ENCODE measurements at places on chromosomes 3 and 15. TPM values are rescaled to one million over a fixed set of nuclear protein-coding genes. Genes with fewer than 3 reads are reported as not detected.

- no peaks in the 10 kb centered on the region for H3K27me3 ChIP-seq
- no peak overlapping the region for H3K4me3 ChIP-seq
Measured at GRCh38 chr3:1600700-1601418, 497.8 kb upstream of the CNTN4 start.

- H3K4me3 ChIP-seq = no peak overlapping the region
- H3K4me1 ChIP-seq = peaks cover 6% of the 10 kb centered on the region
- no peaks in the 10 kb centered on the region for H3K36me3 ChIP-seq
- DNase-seq = no peak
- no peak overlapping the region for H3K27ac ChIP-seq
Measured at GRCh38 chr15:42032376-42033213, 11.8 kb upstream of the PLA2G4E start.

DNA sequence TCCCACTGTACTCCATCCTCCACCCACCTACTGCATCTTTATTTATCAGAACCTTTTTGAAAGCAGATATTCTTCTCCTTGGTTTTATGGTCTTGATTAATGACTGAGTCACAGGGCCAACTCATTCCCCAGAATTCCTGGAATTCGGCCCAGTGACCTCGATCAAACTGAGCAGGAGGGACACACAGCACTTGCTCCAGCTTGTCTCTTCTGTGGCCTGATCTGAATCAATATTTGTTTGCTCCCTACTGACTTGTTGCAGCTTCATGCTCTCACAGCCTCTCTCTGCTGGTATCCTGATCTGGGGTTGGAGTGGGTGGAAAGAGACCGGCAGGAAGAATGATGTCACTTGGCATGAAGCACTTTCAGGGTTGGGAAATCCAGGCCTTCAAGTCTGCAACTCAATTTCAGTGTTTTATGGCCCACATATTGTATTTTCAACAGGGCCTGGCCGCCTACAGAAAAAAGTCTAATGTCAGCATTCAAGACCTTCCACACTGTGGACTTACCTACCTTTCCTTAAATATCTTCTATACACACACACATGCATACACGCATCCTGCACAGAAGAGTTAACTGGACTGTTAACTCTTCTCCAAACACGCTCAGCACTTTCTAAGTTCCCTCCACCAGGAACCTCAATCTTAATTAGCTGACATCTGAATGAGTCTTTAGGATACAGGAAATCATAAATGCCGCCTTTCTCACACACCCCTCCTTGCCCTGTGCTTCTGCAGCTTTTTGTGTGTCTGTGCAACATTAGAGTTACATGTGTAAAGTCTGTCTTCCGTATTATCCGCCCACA lies 4.6 kb downstream of the ANXA2 start:
- peaks cover 35% of the 10 kb centered on the region for H3K4me1 ChIP-seq
- no peaks in the 10 kb centered on the region for H3K36me3 ChIP-seq
- H3K27me3 ChIP-seq = no peaks in the 10 kb centered on the region
- H3K27ac ChIP-seq = peak overlapping the region; percentile 14
- no peak overlapping the region for H3K4me3 ChIP-seq
- DNase-seq = no peak

- no peak for DNase-seq
- H3K4me3 ChIP-seq = no peak overlapping the region
- no peaks in the 10 kb centered on the region for H3K36me3 ChIP-seq
- H3K4me1 ChIP-seq = no peaks in the 10 kb centered on the region
Measured at GRCh38 chr3:102400142-102400541, 34.7 kb upstream of the ZPLD1 start.

DNA sequence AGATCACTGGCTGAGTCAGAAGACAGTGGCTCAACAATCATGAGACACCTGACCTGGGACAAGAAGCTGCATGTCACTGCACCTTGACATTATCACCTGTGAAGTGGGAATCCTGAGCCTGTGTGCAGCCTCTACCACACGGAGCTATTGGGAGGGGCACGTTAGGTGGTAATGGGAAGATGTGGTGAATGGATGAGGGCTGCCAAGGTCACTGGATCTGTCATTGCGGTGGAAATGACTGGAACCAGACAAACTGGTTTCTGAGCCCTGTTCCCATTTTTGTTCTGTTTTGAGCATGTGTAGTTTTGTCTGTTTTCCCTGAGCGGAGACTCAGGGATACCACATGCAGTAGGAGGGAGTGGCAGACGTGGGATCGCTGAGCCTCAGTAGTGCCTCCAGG lies 235.5 kb downstream of the OPA1 start:
- H3K27me3 ChIP-seq = no peaks in the 10 kb centered on the region
- DNase-seq = no peak
- no peak overlapping the region for H3K27ac ChIP-seq
- no peaks in the 10 kb centered on the region for H3K36me3 ChIP-seq

DNA sequence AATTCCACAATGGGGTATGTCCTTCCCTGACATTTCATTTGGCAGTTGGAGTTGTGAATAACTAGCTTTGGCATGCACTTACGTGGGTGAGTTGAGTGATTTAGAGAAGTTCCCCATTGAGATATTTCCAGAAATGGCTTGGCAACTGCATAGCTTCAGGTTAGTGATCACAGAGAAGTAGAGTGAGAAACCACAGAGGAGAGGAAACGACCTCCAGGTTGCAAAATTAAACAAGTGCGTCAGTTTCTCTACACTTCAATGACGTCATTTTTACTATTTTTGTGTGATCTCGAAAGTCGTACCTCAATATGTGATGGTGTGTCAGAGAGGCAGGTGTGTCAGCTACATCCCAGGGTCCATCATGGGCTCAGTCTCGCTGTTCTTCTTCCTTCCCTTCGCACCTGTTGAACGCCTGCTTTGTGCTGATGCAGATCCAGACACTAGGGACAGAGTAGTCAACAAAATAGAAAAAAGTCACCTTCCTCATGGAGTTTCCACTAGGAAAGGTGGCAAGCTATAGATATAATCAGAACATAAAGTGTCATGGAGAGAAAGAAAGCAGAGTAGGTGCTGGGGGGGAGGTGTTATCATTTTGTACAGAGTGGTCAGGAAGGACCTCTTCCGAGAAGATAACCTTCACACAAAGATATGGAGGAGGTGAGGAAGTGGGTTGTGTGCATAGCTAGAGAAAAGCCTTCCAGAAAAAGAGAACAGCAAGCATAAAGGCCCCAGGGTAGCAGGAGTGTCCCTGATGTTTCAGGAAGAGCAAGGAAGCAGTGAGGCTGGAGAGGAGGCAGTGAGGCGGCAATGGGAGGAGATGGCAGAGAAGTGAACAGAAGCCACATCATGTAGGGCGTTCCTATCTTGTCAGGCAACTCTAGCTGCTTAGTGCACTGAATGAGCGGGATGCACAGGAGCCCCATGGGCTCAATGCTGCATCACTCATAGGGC lies 75.6 kb downstream of the MCTP2 start:
- peak overlapping the region; percentile 84 for H3K27ac ChIP-seq
- no peak overlapping the region for H3K4me3 ChIP-seq
- H3K27me3 ChIP-seq = no peaks in the 10 kb centered on the region
- peaks cover 52% of the 10 kb centered on the region for H3K4me1 ChIP-seq
- peak; percentile 67 for DNase-seq

- H3K27me3 ChIP-seq = no peaks in the 10 kb centered on the region
- peaks cover 36% of the 10 kb centered on the region for H3K36me3 ChIP-seq
- H3K27ac ChIP-seq = no peak overlapping the region
Measured at GRCh38 chr3:11323813-11324212, 51.6 kb downstream of the ATG7 start.

HLTF gene
- total RNA-seq = 15.0 TPM
